NCI-H526 (cell line): ENCODE measurements at places on chromosomes 1 and 21.

- DNase-seq, result peak; percentile 71
Measured at GRCh38 chr1:61081686-61082310, 563 bp upstream of the NFIA start.

- DNase-seq, result no peak
Measured at GRCh38 chr1:212979340-212980122, 29.2 kb downstream of the VASH2 start.

DNA sequence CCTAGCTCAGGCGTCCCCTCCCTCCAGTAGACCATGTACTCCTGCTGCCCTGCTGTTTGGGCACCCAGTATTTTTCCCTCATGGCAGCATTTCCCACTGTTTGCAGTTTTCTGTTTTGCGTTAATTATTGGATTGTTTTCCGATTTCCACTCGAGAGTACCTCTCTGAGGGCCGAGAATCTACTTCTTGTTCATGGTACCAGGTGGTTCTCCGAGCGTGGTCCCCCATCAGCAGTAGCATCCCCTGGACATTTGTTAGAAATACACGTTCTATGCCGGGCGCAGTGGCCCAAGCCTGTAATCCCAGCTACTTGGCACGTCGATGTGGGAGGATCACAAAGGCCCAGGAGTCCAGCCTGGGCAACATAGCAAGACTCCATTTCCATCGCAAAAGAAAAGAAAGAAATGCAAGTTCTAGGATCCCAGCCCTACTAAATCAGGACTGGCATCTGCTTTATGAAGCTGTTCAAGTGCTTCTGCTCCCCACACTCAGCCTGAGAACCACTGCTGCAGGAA, 690 bp downstream of the RRP1 start:
- DNase-seq, result no peak

GRCh38 chr1:13687151-13687715, 12.8 kb upstream of the PRDM2 start:
- DNase-seq, result no peak

- no peak for DNase-seq
Measured at GRCh38 chr1:230464671-230465070, 38.5 kb upstream of the PGBD5 start.

- no peak for DNase-seq
Measured at GRCh38 chr1:201251851-201252430, 31.4 kb upstream of the PKP1 start.

GRCh38 chr1:39305555-39305954, 101.1 kb downstream of the MACF1 start:
- DNase-seq, result no peak

DNA sequence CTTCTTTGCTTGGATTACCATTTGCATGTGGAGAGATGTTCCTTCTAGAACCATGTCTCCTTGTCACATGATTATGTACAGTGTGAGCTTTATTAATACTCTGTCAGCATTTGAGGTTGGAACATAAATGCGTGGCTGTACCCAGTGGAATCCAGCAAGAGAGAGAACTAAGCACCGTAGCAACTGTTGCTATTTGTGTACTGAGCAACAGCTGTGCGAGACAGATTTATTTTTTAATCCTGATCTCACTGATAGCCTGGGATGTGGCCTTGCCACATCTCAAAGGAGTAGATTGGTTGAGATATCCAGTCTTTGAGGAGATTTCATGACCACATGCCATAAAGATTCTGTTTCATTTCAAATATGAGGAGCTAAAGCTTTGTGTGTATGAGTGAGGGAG, 43.4 kb downstream of the KIF1B start:
- DNase-seq, result no peak

DNA sequence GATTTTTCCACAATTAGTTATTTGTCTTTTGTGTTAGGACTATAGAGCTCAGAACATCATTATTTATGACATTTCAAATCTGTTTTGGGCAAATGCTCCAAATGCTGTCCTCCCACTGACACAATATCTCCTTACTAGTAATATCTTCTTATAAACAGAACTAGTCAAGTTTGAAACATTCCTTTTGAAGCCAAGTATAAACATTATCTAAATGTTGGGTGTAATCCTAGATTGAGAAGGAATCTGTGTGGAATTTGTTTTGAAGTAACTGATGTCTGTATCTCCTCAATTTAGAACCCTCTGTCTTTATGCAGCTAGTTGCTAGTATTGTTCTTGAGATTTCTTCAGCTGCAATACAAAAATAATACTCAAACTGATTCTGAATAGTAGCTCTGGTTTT, 28.5 kb upstream of the PAXBP1 start:
- DNase-seq, result no peak

GRCh38 chr1:33763406-33763805, 100.5 kb upstream of the HMGB4 start:
- DNase-seq, result no peak

- no peak for DNase-seq
Measured at GRCh38 chr1:226310245-226310540, 1.2 kb upstream of the LIN9 start.

GRCh38 chr1:57616921-57617320, 193.1 kb upstream of the DAB1 start:
- DNase-seq, result no peak

DNA sequence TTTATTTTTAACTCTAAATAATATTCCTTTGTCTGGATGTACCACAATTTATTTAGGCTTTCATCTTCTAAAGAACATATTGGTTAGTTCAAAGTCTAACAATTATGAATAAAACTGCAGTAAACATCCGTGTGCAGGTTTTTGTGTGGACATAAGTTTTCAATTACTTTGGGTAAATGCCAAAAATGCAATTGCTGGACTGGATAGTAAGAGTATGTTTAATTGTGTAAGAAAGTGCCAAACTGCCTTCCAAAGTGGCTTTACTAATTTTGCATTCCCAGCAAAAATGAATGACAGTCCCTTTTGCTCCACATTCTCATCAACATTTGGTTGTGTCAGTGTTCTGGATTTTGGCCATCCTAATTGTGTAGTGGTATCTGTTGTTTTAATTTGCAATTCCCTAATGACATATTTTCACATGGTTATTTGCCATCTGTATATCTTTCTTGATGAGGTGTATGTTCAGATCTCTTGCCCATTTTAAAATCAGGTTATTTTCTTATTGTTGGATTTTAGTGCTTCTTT, 113.8 kb downstream of the DPYD start:
- DNase-seq, result no peak

DNA sequence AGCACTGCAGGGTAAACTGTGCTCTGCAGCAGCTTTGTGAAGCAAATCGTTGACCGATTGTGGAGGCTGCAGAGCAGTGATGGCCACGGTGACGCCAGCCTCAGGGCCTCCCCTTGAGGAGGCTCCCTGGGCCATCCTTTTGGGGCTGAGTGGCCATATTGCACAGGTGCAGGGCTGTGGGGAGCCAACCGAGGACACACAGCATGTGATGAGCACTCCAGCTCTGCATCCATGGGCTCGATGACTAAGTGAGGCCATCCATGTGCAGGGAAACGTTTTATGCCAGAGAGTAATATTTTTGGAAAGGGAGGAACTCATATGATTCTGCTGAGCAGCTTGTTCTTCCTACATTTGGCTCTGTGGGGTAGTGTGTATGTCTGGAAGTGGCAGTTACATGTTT, 24.6 kb downstream of the KCNK1 start:
- no peak for DNase-seq

DNA sequence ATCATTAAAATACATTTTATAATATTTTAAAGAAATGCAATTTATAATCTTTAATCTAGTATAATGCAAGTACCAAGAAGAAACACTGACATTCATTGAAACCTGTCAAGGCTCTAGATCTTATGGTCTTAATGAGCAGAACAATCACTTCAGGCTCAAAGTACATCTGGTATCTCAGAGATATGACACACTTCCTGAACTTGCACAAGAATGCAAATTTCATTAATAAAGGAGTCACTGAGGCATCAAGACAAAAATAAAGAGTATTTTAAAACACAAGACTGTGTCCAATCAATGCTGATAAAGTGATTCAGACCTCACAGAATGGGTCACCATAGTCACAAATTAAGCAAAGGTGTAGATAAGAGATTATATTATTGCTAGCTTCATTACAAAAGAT, 178.1 kb downstream of the AK5 start:
- no peak for DNase-seq

DNA sequence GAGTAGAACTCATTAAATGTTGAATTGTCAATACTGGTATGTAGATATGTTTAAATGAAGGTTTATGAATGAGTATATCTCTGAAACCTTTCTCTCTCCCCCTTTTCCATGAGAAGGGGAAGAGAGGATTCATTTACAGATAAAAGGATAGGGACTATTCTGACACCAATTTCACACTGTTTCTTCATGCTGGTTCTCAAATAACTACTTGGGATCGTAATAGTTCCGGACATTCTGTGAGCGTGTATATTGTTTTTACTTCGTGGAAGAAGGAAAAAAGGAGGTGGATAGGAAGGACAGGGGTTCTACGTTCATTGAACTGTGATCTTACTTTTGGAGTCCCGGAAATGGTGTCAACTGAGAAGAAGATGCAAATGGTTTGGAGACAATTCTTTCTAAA, 284.2 kb downstream of the GRIK1 start:
- no peak for DNase-seq

DNA sequence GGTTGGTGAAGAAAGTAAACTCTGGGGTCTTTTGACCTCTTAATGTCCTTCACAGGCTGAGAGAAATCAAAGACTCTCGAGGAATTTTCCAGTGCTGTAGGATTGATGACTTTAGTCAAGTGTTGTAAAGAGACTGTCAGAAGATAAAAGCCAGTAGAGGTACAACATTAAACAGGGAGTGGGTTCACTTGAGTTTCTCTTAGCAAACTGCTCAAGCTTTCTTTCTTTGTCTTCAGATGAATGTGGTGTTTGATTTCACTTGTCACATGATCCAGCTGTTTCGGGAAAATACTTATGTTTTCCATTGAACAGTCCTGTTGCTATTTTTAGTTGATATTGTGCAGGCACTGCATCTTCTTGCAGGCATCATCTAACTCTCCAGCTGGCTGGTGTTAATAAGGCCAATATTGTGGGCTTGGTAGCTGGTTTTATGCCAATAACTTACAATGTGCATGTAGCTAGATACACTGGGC, 45.6 kb downstream of the XCL2 start:
- DNase-seq, result no peak

- DNase-seq, result no peak
Measured at GRCh38 chr1:160522622-160523345, at the start of gene SLAMF6. Gene SLAMF6 (minus strand): TSS chr1:160523255. CDS start chr1:160523192, 63 bp downstream.

- peak; percentile 4 for DNase-seq
Measured at GRCh38 chr1:93874025-93874651, 4.9 kb downstream of the DNTTIP2 start.

DNA sequence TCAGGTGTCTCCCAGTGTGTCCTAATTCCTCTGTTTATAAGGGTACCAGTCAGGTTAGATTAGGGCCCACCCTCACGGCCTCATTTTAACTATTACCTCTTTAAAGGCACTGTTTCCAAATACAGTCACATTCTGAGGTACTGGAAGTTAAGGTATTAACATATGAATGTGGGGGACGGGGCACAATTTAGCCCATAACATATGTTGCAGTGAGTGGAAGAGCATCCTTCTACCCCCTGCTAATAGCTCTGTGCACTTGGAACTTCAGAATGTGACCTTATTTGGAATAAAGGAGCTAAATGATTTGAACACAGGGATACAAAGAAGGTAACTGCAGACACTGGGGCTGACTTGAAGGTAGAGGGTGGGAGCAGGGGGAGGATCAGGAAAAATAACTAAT, 67.3 kb upstream of the ADGRL2 start:
- DNase-seq, result no peak

DNA sequence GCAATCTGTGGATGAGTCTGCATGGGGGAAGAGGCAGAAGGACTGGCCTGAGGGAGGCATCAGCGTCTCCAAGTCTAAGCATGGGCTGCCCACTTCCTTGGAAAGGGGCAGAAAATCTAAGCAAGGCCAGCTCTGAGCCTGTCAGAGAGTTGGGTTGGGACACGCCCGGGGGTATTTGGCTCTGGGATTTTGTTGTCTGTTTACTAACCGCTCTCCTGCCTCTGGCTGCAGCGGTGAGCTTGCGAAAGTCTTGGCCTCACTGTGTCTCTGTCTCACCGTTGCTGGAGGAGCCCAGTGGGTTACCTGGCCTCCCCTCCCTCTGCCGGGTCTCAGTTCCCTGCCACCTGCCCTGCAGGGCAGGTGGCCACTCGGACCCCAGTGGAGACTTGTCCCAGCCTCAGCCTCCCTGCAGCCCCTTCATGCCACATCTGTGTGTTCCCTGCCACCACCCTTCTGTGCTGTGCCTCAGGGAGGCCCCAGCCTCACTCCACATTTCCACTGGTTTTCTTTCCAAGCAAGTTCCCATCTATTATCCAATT, 33.7 kb downstream of the EDN2 start:
- no peak for DNase-seq

GRCh38 chr1:118290571-118290970, 105.5 kb upstream of the SPAG17 start:
- DNase-seq, result no peak

DNA sequence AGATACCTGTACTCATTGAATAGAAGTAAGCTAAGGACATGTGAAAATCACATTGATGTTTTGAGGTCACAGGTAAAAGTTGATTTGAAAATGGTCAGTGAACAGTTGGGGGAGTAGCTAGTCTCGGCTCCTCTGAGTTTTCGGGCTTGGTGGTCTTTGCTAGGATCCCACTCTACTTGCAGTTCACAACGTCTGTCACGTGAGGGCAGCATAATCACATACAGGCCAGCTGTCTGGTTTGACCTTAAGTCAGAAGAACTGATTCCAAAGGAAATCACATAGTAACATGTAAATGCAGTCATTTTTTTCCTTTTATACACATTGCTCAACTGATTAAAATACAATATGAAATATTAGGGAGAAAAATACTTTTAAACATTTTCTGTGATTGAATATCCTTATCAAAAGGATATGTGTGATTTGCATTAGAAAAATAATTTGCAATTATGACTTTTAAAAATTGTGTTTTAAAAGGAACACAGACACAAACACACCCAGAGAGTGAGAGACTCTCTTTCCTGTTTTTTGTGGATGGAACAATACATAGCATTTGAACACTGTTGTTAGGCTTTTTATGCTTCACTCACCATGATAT, 21.8 kb upstream of the PDC start:
- DNase-seq, result peak; percentile 56

- no peak for DNase-seq
Measured at GRCh38 chr1:88673446-88673845, 10.6 kb upstream of the PKN2 start.

DNA sequence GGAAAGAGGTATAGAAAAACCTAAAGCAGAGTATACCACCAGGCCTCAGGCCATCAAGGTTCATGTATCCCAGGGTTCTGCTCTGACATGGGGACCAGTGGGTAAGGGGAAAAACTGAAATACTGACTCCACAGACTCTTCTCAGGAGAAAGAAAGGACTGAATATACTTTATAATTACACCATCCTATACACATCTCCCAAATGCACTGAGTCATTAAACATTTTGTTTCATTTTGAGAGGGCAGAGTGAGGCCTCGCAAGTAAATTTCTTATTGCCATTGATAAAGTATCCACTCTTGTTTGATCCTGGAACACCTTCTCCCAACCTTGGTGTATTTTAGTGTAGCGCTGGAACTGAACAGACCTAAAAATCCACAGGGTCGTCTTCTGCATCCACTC, 247.9 kb downstream of the SLC45A1 start:
- DNase-seq, result no peak

DNA sequence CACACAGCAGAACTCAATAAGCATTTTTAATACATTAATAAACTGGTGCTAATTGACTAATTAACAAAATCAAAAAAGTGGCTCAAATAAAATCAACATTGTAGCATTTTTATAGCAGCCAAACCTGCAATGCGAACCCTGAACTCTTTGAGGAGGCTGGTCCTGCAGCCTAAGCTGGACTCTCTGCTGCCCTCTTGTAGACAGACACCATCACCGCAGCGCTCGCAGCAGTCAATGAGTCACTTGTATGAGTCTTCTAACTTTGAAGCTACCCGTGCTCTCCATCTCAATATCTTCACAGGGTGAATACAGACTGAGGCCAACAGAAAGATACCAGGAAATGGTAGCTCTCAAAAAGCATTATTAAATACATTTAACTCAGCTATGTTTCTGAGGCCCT, 9.7 kb upstream of the KRTAP7-1 start:
- DNase-seq, result peak; percentile 30
